ENCODE measurements at places on chromosomes 2 and 18.

DNA sequence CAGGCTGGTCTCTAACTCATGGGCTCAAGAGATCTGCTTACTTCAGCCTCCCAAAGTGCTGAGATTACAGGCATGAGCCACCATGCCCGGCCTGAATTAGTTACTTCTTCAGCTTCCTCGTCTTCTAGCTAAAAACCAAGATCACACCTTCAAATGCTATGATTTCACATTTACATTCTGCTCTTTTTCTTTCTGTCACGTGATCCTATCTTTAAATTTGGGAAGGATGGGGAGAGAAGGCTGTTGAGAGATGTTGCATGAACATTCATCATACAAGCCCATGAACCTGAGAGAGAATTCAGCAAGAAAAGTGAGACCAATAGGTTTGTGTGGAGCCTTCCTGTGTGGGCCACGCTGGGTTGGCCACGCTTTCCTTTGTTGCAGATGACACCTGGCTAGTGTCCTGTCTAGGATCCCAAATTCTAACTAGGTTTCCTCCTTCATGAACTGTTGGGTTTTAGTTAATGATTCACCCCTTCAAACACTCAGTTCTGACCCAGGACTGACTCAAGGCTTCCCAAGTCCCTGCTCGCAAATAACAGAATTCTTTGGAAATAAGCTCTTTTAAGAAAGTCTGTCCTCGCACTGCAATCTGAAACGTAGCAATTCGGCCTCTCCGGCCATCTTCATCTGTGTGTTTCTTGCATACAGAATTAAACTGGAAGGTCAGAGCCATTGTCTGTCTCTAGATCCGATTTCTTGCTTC is 57.3 kb upstream of the CREB1 start:
- DNase-seq, result no peak

- DNase-seq, result no peak
Observed at GRCh38 chr18:13290856-13291271, 72.3 kb downstream of the LDLRAD4 start.

DNA sequence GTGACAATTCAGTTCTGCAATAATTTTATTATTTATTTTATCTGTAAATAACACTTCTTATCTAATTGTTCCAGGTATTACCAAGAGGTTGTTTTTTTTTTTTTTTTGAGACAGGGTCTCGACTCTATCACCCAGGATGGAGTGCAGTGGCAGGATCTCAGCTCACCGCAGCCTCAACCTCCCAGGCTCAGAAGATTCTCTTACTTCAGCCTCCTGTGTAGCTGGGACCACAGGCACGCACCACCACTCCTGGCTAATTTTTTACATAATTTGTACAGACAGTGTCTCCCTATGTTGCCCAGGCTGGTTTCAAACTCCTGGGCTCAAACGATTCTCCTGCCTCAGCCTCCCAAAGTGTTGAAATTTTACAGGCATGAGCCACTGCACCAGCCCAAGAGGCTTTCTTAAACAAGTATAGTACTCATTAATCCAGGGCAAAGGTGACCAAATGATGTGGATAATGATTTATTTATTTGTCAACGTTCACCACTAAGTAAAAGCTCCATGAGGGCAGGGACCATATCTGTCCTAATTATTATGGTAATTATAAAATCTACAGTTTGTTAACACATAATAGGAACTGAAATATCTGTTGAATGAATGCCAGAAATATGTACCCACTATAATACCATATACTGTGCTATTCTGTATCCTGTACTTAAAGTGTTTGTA is 12.0 kb downstream of the STK17B start:
- no peak for DNase-seq

- DNase-seq, result no peak
Observed at GRCh38 chr18:48138660-48139430, 208.4 kb upstream of the SMAD2 start.

GRCh38 chr18:65073060-65073550 is 677.7 kb upstream of the CDH7 start:
- DNase-seq, result no peak

GRCh38 chr18:56678836-56679565 is 27.8 kb downstream of the WDR7 start:
- DNase-seq, result no peak

DNA sequence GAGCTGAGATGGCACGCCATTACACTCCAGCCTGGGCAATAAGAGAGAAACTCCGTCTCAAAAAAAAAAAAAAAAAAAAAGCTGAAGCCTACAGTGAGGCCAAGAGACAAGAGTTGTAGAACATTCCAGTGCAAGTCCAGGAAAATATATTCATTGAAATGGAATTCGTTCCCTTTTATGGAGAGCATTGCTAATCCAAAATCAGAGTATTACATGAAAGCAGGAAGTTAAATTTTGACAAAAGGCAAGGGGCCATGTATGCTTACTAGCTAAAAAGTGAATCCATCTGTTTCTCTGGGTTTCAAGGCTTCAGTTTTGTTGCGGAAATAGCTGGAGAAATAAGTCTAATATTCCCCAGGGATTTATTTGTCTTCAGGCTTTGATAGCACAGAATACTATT is 471.7 kb downstream of the THSD7B start:
- no peak for DNase-seq

GRCh38 chr2:178227187-178227586 is 32.9 kb downstream of the OSBPL6 start:
- DNase-seq, result no peak

DNA sequence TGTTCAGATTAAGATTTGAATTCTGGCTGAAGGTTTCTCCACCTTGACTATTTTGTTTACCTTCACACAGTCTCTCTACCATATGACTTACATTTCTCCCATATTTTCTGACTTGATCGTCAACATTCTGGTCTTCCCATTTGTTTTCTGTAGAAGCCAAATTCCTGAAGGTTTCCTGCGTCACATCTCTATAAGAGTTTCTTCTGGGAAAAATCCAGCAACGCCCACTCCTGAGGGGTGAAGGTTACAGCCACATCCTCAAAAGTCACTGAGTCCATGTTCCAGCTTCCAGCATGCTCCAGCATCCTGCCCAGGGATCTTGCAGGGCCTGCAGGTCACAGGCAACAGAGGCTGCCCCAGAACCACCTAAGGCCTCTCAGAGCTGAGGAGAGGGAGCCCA is 47.5 kb downstream of the NBEAL1 start:
- DNase-seq, result no peak

DNA sequence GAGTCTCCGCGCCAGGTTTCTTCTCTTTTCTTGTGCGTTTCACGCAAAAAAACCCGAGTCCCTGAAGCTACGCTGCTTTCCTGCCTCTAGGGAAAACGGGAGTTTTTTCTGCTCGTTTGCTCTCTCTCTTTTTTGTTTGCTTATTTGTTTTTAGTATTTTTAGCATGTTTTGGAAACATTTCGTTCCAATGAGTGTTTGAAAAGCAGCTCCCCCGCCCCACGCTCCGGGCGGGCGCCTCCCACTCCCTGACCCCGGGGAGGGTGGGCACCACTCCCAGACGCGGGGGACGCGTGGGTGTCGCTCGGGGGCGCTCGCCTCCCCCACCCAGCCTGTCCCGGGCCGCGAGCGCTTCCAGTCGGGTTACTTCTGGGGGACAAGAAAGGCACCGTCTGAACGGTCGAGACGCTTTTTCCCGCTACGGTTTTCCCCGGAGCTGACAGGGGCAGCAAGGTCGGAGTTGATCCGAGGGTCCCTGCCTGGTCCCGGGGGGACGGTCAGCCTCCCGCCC is 446 bp upstream of the EFHD1 start:
- no peak for DNase-seq

DNA sequence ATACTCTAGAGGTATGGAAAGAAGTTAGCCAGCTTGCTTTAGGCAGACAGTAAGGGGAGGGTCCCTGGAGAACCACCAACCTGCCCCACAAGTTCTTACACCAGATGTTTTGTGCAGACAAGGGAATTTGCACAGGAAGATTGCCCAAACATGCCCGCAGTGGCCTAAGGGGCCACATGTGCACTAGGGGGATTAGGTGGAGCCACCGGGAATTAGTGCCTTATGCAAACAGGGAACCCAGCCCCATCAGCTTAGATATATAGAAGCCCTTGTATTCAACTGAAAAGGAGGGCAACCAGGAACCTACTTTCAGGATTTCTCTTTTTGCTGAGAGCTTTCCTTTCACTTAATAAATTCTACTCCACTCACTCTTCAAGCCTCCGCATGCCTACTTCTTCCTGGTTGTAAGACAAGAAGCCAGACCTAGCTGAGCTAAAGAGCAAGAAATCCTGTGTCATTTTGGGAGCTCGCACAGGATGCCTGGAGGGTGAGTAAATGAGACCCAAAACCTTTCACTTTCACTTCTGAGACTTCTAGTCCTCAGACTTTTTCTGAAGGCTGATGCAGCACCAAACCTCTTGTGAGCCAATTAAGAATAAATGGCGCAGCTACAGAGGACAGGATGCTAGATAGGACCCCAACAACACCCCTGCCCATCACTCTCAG is 146.3 kb downstream of the GCA start:
- no peak for DNase-seq

DNA sequence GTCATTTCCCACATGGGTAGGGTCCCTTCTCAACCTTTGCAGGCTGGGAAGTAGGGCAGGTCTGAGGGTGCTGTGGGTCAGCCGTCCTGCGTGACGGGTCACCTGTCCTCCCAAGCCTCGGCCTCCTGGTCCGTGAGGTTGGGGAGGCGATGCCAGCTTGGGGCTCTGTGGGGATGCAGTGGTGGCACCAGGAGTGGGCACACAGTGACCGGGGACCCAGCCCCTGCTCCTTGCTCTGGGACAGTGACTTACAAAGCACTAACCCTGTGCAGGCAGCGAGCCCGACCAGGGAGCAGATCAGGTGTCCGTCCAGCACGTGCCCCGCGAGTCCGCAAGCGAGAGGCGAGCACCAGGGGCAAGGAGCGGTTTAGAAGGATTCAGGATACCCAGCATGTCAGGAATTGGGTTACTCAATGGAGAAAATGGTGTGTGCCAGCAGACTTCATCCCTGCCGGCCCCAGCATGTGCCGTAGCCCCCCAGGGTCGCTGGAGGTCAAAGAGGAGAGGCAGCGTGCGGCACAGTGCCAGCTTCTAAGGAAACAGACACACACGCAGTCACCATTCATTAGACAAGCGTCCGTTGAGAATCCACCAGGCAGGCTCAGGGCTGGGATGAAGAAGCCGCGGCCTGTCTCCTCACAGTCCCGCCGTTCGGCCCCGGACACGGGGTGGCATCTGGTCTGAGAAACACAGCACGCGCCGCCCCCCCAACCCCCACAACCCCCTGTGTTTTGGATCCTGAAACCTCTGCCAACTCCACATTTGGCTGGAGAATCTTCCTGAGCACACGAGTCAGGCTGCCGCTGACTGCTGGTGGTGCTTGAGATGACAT is 11.7 kb downstream of the COLEC11 start:
- no peak for DNase-seq

DNA sequence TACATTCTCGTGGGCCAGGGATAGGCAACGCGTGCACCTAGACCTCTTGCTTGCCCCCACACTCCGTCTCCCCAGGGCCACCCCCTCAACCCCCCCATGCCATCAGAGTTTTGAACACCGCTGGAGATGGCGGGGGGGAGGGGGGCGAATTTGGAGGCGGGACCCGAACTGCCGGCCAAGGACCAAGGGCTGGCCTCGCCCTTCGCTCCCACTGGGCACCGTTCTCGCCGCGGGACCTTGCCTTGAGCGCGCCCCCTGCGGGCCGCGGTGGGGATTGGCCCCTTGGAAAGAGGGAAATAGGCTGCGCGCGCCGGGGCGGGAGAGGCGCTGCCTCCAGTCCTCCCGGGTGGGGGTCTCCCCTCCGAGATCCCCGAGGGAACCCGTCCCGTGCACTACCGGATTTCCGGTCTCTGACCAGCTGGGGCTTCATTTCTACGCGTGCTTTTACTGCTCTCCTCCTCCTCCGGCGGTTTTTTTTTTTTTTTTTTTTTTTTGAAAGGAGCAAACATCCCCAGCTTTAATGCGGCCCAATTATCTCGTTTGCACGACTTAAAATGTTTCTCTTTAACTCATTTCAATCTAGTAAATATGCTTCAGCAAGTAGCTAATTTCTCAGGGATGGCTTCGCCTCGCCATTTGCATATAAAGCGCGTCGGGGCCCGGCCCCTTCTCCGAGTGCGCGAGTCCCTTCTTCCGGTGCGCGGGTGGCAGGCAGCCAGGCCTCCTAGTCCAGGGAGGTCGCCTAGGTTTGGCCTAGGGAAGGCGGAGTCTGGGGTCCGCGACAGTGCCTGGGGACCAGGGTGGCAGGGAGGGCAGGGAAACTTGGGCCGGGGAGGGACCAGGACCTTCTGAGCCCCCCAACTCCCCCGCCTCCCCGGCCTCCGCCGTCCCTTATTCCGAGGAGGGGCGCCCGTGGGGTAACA is 10.0 kb upstream of the GBX2 start:
- no peak for DNase-seq

GRCh38 chr18:6414723-6415417 is at the start of gene L3MBTL4:
L3MBTL4 (minus strand) TSS chr18:6414911; CDS start chr18:6311625, 103,286 bp downstream.
- DNase-seq, result no peak

DNA sequence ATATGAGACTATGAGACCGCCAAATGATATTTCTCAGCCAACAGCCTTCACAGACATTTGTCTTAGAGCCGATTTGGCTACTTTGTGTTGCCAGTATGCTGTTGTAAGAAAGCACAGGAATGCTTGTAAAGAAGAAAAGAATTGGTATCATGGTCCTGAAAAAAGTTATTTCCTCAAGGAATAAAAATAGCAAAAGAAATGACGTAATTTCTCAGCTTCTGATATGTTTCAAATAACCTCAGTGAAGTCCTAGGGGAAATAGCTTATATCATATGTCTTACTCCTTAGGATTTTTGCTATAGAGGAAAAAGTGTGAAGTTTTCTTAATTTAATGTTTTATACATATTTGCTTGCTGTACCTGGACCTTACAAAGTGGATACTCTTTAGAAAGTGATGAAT is 23.0 kb downstream of the SCN1A start:
- no peak for DNase-seq

DNA sequence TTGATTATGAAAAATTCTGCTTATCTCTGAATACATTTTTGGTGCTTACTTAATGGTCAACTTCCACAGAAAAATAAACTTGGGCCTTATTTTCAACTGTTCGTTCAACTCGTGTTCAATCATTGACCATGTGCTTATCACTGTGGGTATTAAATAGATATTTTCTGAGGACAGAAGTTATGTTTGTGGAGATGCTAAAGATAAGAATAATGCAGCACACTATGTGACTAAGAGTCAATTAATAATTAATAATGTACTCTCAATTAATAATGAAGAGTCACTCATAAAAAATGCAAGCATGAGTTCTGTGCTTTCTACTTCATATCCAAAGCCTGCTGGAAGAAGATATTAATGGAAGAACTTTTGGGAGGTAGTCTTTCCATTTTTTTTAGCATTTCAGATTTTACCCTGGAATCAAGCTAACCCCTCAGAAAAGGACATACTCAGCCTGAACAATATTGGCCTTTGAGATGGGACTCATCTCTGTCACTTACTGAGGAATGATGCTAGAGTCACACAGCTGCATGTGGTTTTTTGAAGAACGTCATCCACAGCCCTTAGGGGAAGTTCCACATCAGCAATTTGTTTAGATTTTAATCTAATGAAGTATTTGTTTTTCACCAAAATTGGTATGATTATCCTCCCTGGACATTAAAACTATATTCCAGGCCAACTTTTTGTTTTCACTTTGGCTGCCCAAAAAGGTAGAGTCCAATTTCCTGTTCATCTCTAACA is 191.9 kb upstream of the CRIM1 start:
- DNase-seq, result no peak

- no peak for DNase-seq
Observed at GRCh38 chr2:134934641-134935040, 16.0 kb downstream of the CCNT2 start.

- DNase-seq, result no peak
Observed at GRCh38 chr18:28002841-28003240, 174.1 kb downstream of the CDH2 start.

Data from LNCaP clone FGC (cell line).